ENCODE measurements at places on chromosomes 16 and 17.

- DNase-seq: peak; percentile 89
These were observed 4.6 kb downstream of the SEC14L5 start for GRCh38 chr16:4962716-4963115.

DNA sequence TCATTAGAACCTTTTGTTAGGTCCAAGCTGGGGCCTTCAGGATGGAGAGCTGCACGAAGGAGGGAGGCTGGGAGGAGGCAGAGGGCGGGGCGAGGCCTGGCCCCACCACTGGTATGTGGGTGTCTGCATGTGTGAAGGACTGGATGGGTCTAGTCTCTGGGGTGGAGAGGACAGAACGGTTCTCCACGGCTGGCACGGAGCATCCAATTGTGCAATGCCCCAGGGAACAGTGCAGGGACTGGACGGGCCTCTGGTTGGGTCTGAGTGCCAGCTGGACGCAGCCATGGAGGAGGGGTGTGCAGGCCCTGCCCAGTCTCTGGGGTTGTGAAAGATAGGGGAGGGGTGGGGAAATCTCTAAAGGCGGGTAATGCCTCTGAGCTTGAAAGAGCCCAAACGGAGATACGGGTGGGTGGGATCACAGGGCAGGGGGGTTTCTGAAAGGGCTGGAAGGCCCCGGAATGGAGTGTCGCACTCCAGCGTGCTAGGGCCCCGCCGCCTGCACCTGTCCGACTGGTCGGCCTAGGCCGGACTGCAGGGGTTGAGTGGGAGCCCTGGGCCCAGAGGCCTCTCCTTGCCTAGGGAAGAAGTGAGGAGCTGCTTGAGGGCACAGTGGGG, 1.6 kb downstream of the PPL start:
- no peak for DNase-seq

DNA sequence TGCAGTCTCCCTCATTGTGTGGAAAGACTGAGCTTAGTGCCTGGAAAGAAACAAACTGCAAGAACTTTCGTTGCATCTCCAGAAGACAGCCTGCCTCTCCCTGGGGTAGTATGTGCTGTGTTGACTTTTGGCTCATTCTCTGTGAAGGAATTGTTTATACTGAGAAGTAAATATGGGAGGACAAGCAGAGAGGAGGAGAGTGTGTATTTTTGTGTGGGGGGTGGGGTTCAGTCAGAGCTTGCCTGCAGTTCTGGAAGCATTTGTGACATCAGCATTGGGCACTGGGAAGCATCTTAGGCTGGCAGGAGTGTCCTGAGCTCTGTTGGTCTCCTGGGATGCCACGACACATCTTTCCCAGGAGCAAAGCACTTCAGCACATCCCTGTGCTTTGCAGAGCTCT, 147.9 kb downstream of the HS3ST3B1 start:
- DNase-seq: no peak

DNA sequence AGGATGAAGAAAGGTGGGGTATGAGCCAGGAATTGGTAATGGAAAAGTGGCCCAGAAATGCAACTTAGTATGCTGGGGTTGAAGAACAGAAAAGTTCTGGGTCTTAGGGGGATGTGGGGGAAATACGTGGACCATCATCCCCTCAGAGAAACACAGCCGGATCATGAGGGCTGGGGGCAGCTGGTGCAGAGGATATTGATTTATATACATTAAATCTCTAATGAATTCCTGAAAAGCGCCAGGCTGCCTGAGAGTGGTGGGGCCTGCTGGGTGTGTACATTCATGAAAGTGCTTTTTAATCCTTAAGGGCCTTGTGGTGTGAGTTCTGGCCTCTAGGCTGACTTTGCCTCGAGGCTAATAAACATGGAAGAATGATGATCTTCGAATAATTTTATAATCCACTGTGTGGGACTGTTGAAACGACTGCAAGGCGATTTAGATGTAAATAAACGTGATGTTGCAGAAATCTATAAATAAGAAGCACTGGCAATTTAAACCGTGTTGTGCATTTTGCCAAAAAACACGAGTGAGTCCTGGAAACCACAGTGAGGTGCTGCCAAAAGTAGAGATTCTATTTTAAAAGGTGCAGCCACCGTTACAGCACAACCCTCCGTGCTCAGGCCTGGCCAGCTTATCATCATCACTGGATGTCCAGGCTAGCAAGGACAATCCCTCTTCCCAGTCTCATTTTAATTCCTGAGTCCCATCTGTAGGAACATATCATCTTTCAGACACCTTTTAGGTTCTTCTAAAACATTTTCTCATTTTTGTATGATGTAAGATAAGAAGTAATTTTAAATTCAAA, 32.1 kb downstream of the PRKAR1A start:
- DNase-seq: no peak

DNA sequence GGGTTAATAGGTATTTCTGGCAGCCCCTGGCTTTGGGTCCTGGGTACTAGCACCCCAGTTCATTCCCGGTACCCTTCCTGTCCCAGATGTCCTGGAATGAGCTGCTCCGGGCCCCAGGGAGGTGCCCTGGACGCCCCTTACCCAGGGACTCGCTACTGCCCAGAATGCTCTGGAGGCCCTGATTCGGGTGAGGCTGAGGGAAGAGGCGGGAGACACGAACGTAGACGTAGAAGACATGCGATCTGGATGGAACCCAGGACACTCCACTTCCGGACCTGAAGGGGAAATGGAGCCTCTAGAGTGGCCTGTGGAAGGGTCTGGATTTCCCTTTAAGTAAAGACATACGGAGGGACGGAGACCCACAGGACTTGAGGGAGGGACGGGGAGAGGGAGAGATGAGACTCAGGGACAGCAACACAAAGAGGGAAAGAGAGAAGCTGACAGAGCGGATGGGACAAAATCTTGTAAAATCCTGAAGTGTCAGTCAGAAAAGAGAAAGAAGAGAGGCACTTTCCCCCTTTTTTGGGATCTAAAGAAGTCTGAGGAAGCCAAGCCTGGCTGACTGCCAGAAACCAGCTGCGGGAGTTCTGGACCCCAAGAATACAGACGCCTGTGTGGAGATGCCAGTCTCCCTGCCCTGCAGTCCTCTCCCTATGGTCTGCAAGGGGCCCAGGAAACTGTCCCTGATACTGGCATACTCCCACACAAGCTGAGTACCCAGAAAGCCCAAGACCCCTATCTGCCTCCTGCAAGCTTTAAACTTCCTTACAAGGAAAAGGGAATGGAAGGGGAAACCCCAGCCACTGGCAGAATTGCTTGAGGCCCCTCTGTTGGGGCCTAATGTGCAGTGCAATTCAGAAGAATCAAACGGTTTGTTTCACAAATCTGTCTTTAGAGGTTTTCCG, 1.0 kb upstream of the HOXB13 start:
- no peak for DNase-seq

GRCh38 chr16:57531635-57532265, 4.6 kb downstream of the CCDC102A start:
- DNase-seq: no peak

- DNase-seq: no peak
These were observed 10.5 kb upstream of the CCDC182 start for GRCh38 chr17:57755480-57756070.
